ENCODE measurements at places on chromosomes 13 and 19.

DNA sequence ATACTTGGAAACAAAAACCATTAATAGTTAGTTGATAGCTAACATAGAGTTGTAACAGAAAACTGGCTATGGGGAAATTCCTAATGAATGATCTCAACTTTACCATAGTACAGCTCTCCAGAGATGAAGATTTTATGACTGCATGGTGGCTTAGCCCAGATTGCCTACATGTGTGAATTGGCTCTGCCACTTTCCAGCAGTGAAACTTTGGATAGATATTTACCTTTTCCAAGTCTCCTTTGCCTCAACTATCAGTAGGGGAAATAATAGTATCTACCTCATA lies 161.1 kb downstream of the LACC1 start:
- DNase-seq = no peak

- DNase-seq = peak; percentile 6
These were observed 475.7 kb downstream of the UQCRFS1 start for GRCh38 chr19:28737021-28737895.

DNA sequence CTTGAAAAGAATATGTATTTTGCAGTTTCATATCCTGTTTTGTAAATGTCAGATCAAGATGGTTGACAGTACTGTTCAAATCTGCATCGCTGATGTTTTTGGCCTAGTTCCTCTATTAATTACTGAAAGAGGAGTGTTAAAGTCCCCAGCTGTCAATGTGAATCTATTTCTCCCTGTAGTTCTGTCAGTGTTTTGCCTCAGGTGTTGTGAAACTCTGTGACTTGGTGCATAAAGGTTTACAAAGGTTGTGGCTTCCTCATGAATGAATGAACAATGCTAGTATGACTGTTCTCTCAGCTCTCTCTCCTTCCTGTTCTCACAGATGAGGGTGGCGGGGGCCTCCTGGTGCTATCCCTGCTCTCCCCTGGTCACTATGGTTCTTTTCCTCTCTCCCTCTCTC lies 142.4 kb downstream of the MYCBP2 start:
- no peak for DNase-seq

DNA sequence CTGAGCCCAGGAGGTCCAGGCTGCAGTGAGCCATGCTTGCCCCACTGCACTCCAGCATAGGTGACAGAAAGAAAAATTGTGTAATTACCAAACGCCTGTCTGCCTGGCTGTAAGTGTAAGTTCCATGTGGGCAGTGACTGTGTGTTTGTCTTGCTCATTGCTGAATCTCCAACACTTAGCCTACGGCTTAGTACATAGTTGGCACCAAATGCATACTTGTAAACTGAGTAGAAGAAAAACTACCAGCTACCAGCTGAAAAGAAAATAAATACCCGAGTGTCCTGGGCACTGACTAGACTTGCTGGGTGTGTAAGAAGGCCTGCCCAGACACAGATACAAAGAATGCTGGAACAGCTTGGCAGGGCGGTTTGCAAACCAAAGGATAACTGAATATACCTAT lies 2.7 kb upstream of the CEBPG start:
- DNase-seq = no peak

DNA sequence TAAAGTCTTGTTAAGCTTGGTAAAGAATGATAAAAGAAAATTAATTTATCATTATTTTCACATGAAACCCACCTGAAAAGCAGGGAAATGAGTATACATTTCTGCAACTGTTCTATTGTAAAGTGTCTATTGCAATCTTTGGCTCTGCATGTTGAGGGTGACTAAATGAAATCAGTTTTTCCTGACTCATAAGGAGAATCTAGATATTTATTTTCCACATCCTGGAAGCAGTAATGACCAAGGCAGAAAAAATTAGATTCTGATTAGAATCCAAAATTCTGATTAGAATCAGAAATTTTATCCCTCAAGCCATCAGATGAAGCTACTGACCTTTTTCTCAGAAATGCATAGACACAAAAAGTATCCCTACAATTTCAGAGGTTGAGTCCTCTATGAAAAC lies 178.4 kb downstream of the MYO16 start:
- DNase-seq = no peak

- DNase-seq = no peak
These were observed 30.6 kb downstream of the NLRP13 start for GRCh38 chr19:55901369-55902079.

- no peak for DNase-seq
These were observed 23.3 kb downstream of the PBX4 start for GRCh38 chr19:19595171-19595701.

DNA sequence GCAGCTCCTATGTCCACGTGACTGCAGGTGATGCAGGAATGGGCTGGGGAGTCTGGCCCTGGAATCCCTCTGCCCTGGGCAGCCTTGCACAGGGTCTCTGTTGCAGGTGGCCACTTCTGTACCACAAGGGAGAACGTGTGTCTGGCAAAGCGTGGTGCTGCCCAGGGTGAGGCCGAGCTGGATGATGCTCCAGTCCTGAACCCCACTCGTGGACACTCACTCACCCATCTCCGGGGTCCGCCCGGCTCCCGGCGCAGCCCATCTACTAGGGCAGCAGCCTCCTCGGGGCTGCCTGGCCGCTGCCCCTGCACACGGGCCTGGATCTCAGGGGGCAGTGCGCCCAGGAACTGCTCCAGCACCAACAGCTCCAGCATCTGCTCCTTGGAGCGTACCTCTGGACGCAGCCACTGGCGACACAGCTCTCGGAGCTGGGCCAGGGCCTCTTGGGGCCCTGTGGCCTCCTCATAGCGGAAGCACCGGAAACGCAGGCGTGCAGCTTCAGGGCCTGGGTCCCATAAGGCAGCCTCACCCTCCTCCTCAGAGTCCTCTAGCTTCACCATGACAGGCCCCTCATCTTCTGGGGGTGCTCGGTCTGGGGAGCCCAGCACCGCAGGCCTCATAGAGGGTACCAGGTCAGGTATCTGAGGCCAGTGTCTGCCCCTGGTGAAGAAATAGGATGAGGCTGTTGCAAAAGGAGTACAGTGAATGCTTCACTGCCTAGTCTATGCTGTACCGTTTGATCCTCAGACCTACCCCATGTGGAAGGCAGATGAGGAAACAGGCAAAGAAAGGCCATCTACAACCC lies 2.2 kb downstream of the MZF1 start:
- no peak for DNase-seq

- no peak for DNase-seq
These were observed 2.2 kb upstream of the SHFL start for GRCh38 chr19:10083911-10084310.

DNA sequence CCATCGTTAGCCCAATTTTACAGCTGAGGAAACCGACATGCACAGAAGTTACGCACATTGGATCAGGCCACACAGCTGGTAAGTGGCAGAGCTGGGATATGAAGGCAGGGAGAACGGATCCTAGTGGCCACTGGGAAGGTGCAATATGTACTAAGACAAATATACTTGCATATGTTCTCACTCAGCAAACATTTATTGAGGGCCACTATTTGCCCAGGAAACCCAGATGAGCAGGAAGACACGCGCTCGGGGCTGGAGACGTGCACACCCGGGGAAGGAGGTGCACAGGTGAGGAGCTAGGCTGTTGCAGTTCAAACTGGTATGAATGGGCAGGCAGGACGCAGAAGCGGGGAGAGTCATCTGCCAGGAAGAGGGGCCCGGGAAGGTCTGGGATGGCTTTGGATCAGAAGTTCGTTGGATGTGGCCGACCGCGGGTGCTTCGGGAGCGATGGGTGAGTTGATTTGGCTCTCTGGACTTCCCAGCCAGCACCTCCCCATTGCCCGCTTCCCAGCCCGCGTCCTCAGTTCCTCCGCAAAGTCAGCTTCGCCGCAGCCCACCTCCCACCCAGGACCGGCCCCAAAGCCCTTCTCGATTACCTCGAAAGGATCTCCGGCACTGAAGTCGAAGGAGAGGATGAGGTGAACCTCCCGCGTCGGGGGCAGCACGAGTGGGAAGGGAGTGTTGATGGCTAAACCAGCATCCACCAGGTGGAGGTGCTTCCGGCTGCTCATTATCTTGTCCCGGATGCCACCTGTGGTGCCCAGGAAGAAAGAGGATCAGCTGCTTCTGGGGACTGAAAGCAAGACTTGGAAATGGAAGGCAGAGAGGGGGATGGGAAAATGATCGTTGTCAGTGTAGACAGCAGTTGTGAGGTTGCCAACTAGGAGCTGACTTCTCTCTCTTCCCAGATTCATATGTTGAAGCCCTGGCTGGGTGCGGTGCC lies 17.8 kb upstream of the CABP5 start:
- DNase-seq = no peak

DNA sequence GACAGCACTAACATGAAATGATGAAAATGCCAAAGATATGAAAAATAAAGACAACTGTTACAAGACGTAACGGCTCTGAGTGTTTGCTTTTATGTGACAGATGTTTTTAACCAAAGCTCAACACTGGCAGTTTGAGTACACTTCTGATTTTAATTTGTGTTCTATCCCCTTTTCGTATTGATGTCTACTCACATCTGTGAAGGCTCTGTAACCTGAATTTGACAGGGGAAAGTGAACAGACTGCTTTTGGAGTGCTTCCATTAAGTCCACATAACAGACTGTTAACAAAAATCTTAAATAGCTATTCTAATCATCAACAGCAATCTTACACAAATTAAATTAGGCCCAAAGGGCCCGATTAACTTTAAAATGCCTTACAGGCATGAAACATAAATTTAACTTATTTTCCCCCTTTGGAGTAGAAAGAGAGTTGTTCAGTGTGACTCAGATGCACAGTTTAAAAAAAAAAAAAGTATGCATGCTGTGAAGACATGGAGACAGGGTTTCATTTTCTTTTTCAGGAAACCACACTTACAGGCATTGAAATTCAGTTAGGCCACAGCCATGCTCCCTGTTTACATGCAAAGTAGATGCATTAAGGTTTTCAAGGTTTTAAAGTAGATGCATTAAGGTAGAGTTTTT lies 16.3 kb upstream of the RNASEH2B start:
- DNase-seq = no peak

- no peak for DNase-seq
These were observed 5.5 kb upstream of the SAE1 start for GRCh38 chr19:47124937-47125668.

- DNase-seq = no peak
These were observed 9.3 kb downstream of the CALM3 start for GRCh38 chr19:46610413-46610775.

DNA sequence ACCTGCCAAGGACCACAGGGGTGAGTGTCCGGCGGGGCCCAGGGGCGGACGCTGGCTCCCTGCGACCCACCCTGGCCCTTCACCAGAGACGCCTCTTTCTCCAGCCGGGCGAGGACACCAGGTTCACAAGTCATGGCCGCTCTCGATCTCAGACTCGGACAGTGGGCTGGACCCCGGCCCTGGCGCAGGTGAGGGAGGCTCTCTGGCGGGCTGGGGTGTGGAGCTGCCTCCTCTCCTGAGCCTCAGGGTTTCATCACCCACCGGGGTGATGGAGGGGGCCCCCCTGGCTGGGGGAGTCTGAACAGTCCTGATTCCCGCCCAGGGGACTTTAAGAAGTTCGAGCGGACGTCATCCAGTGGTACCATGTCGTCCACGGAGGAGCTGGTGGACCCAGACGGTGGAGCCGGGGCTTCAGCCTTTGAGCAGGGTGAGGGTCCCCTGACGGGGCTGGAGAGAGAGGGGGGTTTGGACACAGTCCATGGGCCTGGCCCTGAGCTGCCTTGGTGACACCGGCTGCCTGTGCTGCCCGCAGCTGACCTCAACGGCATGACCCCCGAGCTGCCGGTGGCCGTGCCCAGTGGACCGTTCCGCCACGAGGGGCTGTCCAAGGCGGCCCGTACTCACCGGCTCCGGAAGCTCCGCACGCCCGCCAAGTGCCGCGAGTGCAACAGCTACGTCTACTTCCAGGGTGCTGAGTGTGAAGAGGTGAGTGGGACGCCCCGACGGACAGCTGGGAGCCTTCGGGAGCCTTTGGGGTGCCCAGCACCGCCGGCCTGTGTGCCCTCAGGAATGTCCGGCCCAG lies 13.6 kb downstream of the ARHGAP45 start:
- no peak for DNase-seq

DNA sequence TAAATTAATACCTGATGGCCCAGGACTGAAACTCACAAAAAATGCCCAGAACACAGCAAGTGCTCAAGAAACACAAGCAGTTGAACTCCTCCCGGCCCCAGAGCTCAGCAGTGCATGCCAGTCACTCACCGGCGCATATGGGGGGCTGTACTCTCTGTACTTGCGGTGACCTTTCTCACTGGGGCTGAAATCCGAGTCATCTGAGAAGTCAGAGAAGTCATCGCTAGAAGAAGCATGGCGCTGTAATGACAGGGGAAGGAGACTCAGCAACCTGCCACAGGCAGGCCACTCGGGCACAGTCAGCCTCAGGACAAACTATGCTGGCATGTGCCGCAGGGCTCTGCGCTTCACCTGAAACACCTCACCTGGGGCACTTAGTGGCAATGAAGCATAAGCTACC lies 19.7 kb downstream of the ZC3H4 start:
- DNase-seq = no peak

DNA sequence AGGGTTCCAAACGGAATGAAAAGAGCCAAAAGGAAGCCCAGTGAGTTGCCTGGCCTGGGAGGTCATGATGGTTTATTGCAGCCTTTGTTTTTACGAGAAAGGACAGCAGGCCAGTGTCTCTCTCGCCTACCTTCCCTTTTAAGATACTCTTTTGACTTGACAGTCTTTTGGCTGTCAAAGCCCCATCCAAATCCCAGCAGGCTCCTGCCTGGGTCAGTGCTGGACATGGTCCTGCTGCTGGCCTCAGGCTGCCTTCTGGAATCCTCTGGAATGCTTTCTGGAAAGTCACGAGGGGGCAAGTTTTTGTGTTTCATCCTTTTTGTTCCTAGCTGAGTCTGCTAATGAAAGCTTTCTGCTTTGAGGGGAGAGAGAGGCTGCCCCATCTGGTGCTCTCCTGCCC lies 444.8 kb downstream of the OLFM4 start:
- no peak for DNase-seq

DNA sequence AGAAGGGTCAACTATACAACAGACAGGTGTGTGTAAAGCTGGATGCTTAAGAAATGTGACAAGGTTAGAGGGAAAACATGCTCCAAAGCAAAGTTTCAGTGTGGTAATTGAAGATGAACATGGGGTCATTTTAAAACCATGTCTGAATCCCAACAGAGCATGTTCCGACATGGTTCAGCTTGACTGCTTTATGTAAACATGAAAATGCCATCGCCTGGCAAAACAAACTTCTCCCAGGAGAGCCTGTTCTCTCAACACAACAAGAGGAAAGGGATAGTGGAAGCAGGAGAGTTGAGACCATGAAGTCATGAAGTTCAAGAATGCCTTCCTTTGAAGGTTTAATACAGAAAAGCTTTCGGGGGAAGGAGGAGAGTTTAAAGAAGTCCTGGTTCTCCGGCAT lies 85.8 kb downstream of the EPSTI1 start:
- no peak for DNase-seq

DNA sequence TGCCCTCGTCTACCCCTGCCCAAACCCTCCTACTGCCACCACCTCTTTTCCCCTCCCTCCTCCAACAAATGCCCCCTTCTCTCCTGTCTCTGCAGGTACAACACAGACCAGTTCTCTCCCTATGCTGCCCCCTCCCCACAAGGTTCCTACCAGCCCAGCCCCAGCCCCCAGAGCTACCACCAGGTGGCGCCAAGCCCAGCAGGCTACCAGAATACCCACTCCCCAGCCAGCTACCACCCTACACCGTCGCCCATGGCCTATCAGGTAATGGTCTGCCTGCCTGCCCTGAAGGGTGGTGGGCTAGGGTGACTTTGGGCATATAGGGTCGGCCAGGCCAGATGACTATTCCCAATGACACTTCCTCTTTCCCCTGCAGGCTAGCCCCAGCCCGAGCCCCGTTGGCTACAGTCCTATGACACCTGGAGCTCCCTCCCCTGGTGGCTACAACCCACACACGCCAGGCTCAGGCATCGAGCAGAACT lies 6.5 kb upstream of the TIMM50 start:
- no peak for DNase-seq
